SHP77 (cell line): ENCODE measurements at places on chromosomes 4 and X.

- no peak for DNase-seq
Measured at GRCh38 chr4:8581094-8581861, 1.1 kb downstream of the GPR78 start.

DNA sequence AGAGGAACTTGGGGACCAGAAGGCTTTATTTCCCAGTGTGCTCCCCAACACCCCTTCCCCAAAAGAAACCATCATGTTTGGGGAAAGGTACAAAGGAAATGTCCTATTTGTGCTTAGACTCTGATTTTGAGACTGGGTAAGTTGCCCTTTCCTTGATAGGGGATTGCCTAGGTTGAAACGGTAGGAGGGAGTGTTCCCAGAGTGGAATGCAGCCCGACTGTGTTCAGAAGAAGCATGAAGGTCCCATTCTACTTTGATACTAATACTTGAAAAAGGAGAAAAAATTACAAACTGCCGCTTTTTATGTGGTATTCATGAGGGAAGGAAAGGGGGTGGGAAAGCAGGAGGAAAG lies 32.4 kb upstream of the TMEM131L start:
- DNase-seq: no peak

- DNase-seq: no peak
Measured at GRCh38 chrX:72021975-72022374, 109.7 kb downstream of the RTL5 start.

- DNase-seq: peak; percentile 46
Measured at GRCh38 chr4:137819964-137820383, 287.7 kb upstream of the PCDH18 start.

- no peak for DNase-seq
Measured at GRCh38 chrX:74736450-74736849, 122.0 kb upstream of the RLIM start.
